Esophagus muscularis mucosa (tissue), 4 donors: ENCODE measurements at places on chromosomes 3 and 15. TPM values are rescaled to one million over a fixed set of nuclear protein-coding genes. Genes with fewer than 3 reads are reported as not detected.

DNA sequence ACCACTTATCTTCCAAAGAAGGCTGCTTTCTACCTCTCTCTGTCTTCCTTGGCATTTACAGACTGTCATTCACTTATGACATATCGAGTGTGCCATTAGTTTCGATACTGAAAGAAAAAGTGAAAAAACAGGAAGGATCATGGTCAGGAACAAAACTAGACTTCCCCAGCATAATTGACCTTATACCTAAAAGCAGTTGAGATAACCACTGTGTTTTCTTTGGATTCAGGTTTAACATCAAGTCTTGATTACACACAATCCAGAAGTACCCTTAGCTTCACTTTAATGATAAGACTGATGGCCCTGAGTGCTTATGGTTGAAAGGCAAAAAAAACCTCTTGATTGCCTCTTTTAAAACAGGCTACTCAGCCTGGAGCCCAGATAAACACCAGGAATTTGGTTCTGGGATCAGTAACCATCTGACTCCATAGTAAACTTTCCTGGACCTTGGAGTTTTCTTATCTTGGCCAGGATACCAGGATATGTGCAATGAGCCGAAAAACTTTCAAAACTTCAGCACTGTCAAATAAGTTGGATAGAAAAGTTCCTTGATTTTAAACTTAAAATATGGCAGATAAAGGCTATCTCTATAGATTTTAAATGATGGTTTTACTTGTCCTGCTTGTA lies 5.0 kb upstream of the UACA start:
- H3K27ac ChIP-seq, result no peak overlapping the region
- H3K36me3 ChIP-seq, result no peaks in the 10 kb centered on the region
- H3K4me1 ChIP-seq, result peaks cover 8% of the 10 kb centered on the region
- DNase-seq, result no peak
- H3K27me3 ChIP-seq, result no peaks in the 10 kb centered on the region

The ANKRD63 gene
- not detected for total RNA-seq

- peak overlapping the region; percentile 61 for H3K4me3 ChIP-seq
- no peaks in the 10 kb centered on the region for H3K36me3 ChIP-seq
- no peak for DNase-seq
These were observed 680 bp downstream of the POC1A start for GRCh38 chr3:52153389-52154096.

- H3K27ac ChIP-seq, result no peak overlapping the region
- no peak for DNase-seq
- no peaks in the 10 kb centered on the region for H3K27me3 ChIP-seq
- no peaks in the 10 kb centered on the region for H3K4me1 ChIP-seq
These were observed 48.1 kb upstream of the FRMD4B start for GRCh38 chr3:69433969-69434325.

The INTS14 gene
- total RNA-seq, result 24.2 TPM

GRCh38 chr3:117192888-117193287 lies 483.3 kb downstream of the TUSC7 start:
- no peak overlapping the region for H3K27ac ChIP-seq
- no peak for DNase-seq
- H3K4me3 ChIP-seq, result no peak overlapping the region
- H3K27me3 ChIP-seq, result no peaks in the 10 kb centered on the region
- no peaks in the 10 kb centered on the region for H3K4me1 ChIP-seq
- no peaks in the 10 kb centered on the region for H3K36me3 ChIP-seq

The CASR gene
- under 0.01 TPM for total RNA-seq

DNA sequence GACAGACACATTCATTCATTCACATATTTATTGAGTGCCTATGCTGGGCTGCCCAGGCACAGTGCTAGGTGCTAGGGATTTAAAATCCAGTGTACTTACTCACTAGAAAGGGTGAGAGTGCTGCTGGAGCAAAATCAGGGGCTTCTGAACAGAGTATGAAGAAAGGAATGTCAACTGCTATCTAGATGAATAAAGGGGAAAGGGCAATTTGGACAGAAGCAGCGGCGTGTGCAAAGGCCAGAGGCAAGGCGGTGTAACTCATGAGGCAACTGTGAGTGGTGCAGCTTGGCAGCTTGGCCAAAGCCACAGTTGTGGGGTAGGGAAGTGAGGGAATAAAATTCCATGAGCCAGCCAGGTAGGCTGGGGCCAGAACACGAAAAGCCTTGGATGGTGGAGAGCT lies 76.7 kb downstream of the RAD18 start:
- no peak overlapping the region for H3K4me3 ChIP-seq
- no peak overlapping the region for H3K27ac ChIP-seq
- H3K27me3 ChIP-seq, result no peaks in the 10 kb centered on the region
- H3K36me3 ChIP-seq, result no peaks in the 10 kb centered on the region
- no peaks in the 10 kb centered on the region for H3K4me1 ChIP-seq

The RUVBL1 gene
- total RNA-seq, result 22.8 TPM

DNA sequence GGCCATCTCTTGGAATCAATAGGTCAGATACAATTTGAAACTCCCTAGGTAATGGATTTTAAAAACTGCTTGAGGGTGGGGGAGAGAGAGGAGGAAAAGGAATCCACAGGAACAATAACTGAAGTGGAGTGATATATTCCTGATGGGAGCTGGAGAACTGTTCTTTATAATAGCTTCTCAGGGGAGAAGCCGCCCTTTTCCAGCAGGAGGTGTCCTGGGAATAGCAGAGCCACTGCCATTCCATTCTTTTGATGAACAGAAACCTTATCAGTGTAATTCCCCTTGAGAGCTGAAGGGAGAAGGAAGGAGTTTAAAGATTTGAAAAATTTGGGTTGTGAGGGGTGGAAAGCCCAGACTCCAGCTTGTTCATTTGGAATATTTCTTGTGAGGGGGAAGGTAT lies 504.9 kb upstream of the DPH6 start:
- no peak overlapping the region for H3K27ac ChIP-seq
- no peaks in the 10 kb centered on the region for H3K4me1 ChIP-seq
- no peaks in the 10 kb centered on the region for H3K36me3 ChIP-seq

DNA sequence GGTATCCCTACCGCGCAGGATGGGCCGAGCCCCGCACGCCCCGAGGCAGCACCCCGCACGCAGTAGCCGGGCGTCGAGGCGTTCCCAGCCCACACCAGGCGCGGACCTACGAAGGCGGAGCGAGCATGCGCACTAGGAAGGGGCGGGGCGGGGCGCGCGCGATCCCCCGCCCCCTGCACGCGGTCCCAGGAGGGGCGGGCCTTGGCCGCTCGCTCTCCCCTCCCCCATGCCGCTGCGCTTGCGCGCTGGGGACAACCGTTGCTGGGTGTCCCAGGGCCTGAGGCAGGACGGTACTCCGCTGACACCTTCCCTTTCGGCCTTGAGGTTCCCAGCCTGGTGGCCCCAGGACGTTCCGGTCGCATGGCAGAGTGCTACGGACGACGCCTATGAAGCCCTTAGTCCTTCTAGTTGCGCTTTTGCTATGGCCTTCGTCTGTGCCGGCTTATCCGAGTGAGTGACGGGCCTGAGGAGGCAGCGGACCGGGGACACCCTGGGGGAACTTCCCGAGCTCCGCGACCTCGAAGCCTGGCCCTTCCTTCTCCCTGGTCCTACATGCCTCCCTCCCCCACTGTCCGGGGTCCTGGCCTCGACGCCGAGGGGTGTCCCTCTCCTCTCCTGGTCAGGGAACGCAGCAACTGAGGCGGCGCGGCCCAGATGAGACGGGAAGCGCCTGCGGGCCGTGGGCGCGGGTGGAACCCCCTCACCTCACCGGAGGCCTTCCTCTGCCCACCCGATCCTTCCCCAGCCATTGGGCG lies at the start of gene SPESP1:
SPESP1 (plus strand) TSS at position 258 of the 755 bp plus-strand sequence; CDS start at position 387, 129 bp downstream.
- no peaks in the 10 kb centered on the region for H3K27me3 ChIP-seq
- no peaks in the 10 kb centered on the region for H3K36me3 ChIP-seq
- no peak for DNase-seq
- H3K4me1 ChIP-seq, result no peaks in the 10 kb centered on the region
- no peak within 1 kb of the TSS for H3K27ac ChIP-seq
